Nasal cavity respiratory epithelium epithelial cell of viscerocranial mucosa (primary cell): ENCODE measurements at places on chromosomes 6 and 20. TPM values are rescaled to one million over a fixed set of nuclear protein-coding genes. Genes with fewer than 3 reads are reported as not detected.

Gene HLA-F
- total RNA-seq = 12.5 and 14.0 TPM in 2 replicates

Gene CRISP3
- total RNA-seq = 0.07 and 0.34 TPM in 2 replicates

Gene MARCKS
- 52.3 and 99.6 TPM in 2 replicates for total RNA-seq

Gene NRN1
- 2.4 TPM in 1 of 2 replicates, not detected in the other for total RNA-seq

Gene OR2B6
- total RNA-seq = not detected in 2 replicates

Gene SPTLC3
- total RNA-seq = 4.1 and 7.3 TPM in 2 replicates

Gene PPARD
- total RNA-seq = 10.6 and 34.4 TPM in 2 replicates

Gene RAB44
- total RNA-seq = under 0.01 and 0.07 TPM in 2 replicates

Gene FLRT3
- total RNA-seq = 34.2 and 44.2 TPM in 2 replicates

Gene SEL1L2
- not detected in 2 replicates for total RNA-seq

Gene KATNA1
- 34.5 and 36.8 TPM in 2 replicates for total RNA-seq

Gene VTA1
- 44.8 and 71.2 TPM in 2 replicates for total RNA-seq

Gene C6orf132
- 35.9 and 43.1 TPM in 2 replicates for total RNA-seq

Gene FOXC1
- total RNA-seq = 6.2 and 6.9 TPM in 2 replicates

Gene C6orf120
- total RNA-seq = 27.7 and 31.3 TPM in 2 replicates

Gene SPAG4
- 3.2 and 5.1 TPM in 2 replicates for total RNA-seq

Gene KCNK5
- under 0.01 and 1.8 TPM in 2 replicates for total RNA-seq

Gene DYNLT2
- 0.68 and 0.71 TPM in 2 replicates for total RNA-seq

Gene SNAP25
- not detected in 2 replicates for total RNA-seq

Gene EIF2S2
- total RNA-seq = 175 and 189 TPM in 2 replicates

Gene NMBR
- under 0.01 TPM in 1 of 2 replicates, not detected in the other for total RNA-seq

Gene CTSZ
- total RNA-seq = 57.4 and 119 TPM in 2 replicates

Gene HLA-DMB
- total RNA-seq = 0.71 TPM in 1 of 2 replicates, not detected in the other

Gene SIRPA
- 8.5 and 30.3 TPM in 2 replicates for total RNA-seq

Gene WFDC8
- not detected in 2 replicates for total RNA-seq

Gene SIRPB2
- total RNA-seq = under 0.01 and 0.21 TPM in 2 replicates

Gene MAP1LC3A
- 6.2 and 8.0 TPM in 2 replicates for total RNA-seq

Gene NNAT
- not detected in 2 replicates for total RNA-seq

Gene FERMT1
- 53.0 and 80.4 TPM in 2 replicates for total RNA-seq

Gene GPR31
- not detected in 2 replicates for total RNA-seq

Gene PNLDC1
- 0.07 TPM in 1 of 2 replicates, not detected in the other for total RNA-seq

Gene PSMB9
- total RNA-seq = 1.4 and 8.9 TPM in 2 replicates

Gene DOK5
- total RNA-seq = not detected in 2 replicates

Gene SEMG1
- not detected in 2 replicates for total RNA-seq

Gene RIMS1
- 0.21 TPM in 1 of 2 replicates, not detected in the other for total RNA-seq

Gene CSTF1
- total RNA-seq = 24.3 and 40.5 TPM in 2 replicates

Gene MOXD1
- 0.07 and 0.34 TPM in 2 replicates for total RNA-seq

Gene PRR18
- total RNA-seq = under 0.01 TPM in 2 replicates

Gene SLC16A10
- not detected in 2 replicates for total RNA-seq

Gene ISM1
- total RNA-seq = 0.14 and 0.34 TPM in 2 replicates

Gene SRMS
- total RNA-seq = 0.14 and 0.34 TPM in 2 replicates

Gene CST2
- 0.14 TPM in 1 of 2 replicates, not detected in the other for total RNA-seq

Gene CARMIL1
- 17.4 and 22.7 TPM in 2 replicates for total RNA-seq

Gene MCHR2
- total RNA-seq = not detected in 2 replicates

Gene SLC24A3
- total RNA-seq = 0.34 and 0.36 TPM in 2 replicates

Gene OSER1
- total RNA-seq = 41.8 and 71.1 TPM in 2 replicates

Gene BYSL
- 27.0 and 32.9 TPM in 2 replicates for total RNA-seq

Gene ZBTB46
- total RNA-seq = 1.2 and 1.7 TPM in 2 replicates

Gene SLC26A8
- total RNA-seq = not detected in 2 replicates

Gene PPP1R16B
- under 0.01 and 0.21 TPM in 2 replicates for total RNA-seq

Gene GHRH
- not detected in 2 replicates for total RNA-seq

Gene BTN1A1
- total RNA-seq = not detected in 2 replicates

Gene MAPK13
- 55.0 and 86.6 TPM in 2 replicates for total RNA-seq

Gene IL20RA
- total RNA-seq = 4.3 and 4.8 TPM in 2 replicates
